GDM1 (cell line): ENCODE measurements at places on chromosomes 16 and 17.

DNA sequence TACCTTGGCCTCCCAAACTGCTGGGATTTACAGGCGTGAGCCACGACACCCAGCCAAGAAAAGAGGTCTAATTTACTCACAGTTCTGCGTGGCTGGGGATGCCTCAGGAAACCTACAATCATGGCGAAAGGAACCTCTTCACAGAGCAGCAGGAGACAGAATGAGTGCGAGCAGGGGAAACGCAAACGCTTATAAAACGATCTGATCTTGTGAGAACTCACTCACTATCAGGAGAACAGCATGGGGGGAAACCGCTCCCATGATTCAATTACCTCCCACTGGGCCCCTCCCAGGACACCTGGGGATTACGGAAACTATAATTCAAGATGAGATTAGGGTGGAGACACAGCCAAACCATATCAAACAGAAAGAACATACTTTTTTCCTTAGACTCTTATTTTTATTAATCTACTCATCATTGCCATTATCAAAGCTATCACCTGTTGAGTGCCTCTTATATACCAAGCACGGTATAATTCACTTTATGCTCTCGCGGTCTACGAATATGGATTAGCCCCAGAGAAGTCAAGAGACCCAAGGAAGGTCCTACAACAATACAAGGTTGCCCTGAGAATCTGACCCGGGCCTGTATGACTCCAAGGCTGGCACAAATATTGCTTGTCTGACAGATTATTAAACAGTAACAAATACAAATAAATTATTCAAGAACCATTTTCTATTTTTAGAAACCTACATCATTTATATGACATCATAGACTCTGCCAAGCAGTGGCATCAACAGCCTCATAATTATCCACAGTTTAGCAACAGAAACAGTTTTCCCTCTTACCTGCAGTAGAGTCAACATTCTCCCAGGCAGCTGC is 2.4 kb downstream of the POLR3K start:
- DNase-seq, result no peak

- DNase-seq, result no peak
Observed at GRCh38 chr16:67935101-67935401, 1.6 kb downstream of the PSMB10 start.

DNA sequence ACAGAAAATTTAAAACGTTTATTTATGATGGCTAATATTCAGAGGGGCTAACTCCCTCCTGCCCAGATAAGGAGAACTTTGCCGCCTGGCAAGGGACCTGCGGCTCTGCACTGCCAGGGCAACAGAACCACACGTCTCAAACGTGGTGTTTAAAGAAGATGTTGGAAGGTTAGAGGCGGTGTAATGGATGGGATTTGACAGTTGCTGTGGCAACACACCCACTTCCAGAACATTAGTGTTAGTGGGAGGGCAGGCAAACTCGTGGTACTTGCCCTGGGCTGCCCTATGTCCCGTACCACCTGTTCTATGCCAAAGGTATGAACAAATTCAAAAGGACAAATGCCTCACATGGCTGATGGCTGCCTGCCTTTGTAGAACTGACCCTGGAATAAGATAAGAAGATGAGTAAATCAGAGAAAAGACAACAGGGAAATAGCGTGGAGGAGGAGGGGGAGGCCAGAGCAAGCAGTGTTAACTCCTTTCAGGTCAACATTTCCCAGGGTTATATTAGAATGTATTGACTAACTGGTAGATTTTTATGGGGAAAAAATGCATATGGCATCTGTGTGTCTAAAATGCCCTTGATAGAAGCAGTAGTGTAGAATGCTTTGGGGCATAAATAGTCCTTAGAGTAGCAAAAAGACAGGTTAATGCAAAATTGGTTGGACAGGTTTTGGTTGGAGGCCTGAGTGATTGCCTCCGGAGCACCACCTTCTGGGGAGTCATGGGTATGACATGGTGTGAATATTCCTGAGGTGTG is 30.8 kb downstream of the HLF start:
- DNase-seq, result peak; percentile 24

DNA sequence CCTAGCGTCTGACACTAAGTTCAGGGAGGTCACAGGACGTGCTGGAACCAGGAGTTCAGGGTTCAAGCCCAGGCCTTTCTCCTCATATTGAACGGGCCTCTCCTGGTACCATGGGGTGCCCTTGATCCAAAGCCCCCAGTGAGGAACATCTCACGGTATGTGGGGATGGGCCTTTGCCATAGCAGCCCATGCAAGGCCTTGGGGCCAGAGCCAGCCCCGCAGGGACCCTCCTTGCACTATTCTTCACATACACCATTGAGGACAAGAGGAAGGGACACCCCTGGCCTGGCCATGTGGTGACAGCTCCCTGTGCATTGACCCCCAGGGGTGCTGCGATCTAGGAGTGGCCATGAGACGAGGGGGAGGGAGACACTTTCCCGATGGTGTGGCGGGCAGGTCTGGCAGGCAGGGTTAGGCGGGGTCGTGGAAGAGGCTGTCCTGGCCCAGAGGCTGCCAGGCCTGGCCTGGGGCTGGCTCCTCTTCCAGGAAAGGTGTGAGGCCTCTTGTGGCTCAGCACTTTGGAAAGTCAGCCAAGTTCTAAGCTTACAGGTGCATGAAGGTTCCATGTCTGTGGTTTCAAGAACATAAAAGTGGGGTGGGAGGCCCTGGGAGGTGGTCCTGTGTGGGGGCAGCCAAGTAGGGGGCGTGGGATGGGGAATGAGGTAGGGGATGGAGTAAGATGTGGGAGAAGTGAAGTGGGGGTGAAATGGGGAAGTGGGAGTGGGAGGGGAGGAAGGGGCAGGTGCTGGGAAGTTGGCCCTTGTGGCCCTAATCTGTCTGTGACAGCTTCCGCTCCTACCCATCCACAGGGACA is 88.7 kb upstream of the CBX4 start:
- DNase-seq, result no peak

- DNase-seq, result no peak
Observed at GRCh38 chr16:65392806-65393565, 271.1 kb upstream of the CDH11 start.

- DNase-seq, result no peak
Observed at GRCh38 chr16:57608462-57609113, 19.8 kb upstream of the ADGRG1 start.

GRCh38 chr17:78986649-78987328 is 7.1 kb upstream of the LGALS3BP start:
- DNase-seq, result peak; percentile 47

GRCh38 chr16:72590151-72590937 is 418.4 kb upstream of the PMFBP1 start:
- no peak for DNase-seq

GRCh38 chr16:17724242-17724898 is 253.6 kb upstream of the XYLT1 start:
- DNase-seq, result no peak

- DNase-seq, result no peak
Observed at GRCh38 chr17:61467416-61468262, 15.4 kb downstream of the TBX4 start.

DNA sequence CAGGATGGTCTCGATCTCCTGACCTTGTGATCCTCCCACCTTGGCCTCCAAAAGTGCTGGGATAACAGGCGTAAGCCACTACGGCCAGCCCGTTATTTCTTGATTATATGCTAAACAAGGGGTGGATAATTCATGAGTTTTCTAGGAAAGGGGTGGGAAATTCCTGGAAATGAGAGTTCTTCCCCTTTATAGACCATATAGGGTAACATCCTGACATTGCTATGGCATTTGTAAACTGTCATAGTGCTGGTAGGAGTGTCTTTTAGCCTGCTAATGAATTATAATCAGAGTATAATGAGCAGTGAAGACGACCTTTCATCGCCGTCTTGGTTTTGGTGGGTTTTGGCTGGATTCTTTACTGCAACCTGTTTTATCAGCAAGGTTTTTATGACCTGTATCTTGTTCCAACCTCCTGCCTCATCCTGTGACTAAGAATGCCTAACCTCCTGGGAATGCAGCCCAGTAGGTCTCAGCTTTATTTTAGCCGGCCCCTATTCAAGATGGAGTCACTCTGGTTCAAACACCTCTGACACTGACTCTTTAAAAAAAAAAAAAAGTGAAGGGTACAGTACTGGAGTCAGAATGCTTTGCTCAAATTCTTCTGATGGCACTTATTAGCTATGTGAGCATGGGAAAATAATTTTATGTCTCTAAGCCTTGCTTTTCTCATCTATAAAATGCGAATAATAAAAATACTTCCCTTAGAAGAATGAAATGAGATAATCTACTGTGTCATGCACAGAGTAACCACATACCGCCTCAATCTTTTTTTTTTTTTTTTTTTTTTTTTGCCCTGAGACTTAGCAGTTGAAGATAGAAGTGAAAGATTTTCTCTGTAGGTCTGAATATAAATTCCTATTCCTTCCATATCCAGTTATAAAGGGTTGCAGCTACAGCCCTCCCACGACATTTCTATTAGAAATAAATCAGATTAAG is 5.1 kb upstream of the CALCOCO2 start:
- no peak for DNase-seq

- no peak for DNase-seq
Observed at GRCh38 chr17:68094481-68095078, 59.0 kb downstream of the KPNA2 start.
